ENCODE measurements at places on chromosomes 4 and X. TPM values are rescaled to one million over a fixed set of nuclear protein-coding genes. Genes with fewer than 3 reads are reported as not detected.

GLOD5 gene
- not detected for total RNA-seq

MAGEB10 gene
- total RNA-seq, result not detected

NUDT6 gene
- total RNA-seq, result 13.3 TPM

- H3K4me3 ChIP-seq, result no peak overlapping the region
- no peaks in the 10 kb centered on the region for H3K27me3 ChIP-seq
- H3K4me1 ChIP-seq, result no peaks in the 10 kb centered on the region
Observed at GRCh38 chr4:15873117-15873516, 65.4 kb downstream of the FGFBP1 start.

DNA sequence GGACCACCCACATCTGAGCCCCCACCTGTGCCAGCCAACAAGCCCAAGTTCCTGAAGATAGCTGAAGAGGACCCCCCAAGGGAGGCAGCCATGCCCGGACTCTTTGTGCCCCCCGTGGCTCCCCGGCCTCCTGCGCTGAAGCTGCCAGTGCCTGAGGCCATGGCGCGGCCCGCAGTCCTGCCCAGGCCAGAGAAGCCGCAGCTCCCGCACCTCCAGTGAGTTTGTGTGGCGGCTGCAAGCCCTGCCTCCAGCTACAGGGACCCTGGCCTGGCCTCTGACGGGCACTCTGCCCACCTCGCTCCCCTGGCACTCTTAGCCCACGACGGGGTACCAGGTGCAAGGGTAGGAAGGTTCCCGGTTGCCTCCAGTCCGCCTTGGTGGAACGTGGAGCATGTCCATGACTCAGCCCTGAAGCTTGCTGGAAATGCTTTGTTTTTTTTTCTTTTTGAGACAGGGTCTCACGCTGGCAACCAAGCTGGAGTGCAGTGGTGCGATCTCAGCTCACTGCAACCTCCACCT, 13.7 kb upstream of the ADD1 start:
- peaks cover 98% of the 10 kb centered on the region for H3K36me3 ChIP-seq
- H3K27ac ChIP-seq, result no peak overlapping the region
- H3K27me3 ChIP-seq, result no peaks in the 10 kb centered on the region
- DNase-seq, result no peak
- H3K4me3 ChIP-seq, result no peak overlapping the region

GRCh38 chrX:50448565-50448964, 22.1 kb downstream of the DGKK start:
- no peak overlapping the region for H3K4me3 ChIP-seq
- no peak for DNase-seq

DNA sequence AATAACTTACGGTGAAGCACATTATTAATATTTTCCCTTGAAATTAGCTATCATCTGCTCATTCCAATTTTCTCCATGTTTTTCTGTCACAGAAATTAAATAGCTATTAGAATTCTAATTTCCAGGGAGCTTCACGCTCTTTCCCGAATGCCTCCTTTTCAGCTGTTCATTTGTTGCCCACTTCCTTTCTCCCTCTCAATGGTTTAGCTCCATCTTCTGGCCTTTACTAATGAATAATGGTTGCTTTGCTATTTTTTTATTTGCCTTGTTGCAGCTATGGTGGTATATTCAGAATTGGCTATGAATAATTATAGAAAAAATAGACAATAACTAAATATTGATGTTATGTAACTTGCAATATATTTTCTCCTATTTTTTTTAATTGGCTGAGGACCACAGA, 70.5 kb downstream of the GRIA2 start:
- H3K36me3 ChIP-seq, result no peaks in the 10 kb centered on the region
- DNase-seq, result no peak
- H3K27me3 ChIP-seq, result no peaks in the 10 kb centered on the region
- no peak overlapping the region for H3K4me3 ChIP-seq
- no peaks in the 10 kb centered on the region for H3K4me1 ChIP-seq

DNA sequence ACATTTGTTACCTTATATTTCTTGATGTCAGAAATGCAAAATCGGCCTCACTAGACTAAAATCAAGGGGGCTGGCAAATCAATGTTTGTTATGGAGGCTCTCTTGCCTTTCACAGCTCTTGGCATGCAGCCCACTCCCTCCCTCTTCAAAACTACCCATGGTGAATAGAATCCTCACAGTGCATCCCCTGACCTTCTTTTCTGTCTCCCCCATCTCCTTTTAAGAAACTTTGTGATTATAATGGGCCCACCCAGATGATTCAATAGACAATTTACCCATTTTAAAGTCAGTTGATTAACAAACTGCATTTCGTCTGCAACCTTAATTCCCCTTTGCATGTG, 184.0 kb downstream of the PCDH7 start:
- no peak overlapping the region for H3K4me3 ChIP-seq
- no peaks in the 10 kb centered on the region for H3K4me1 ChIP-seq
- no peaks in the 10 kb centered on the region for H3K36me3 ChIP-seq
- DNase-seq, result no peak
- H3K27me3 ChIP-seq, result no peaks in the 10 kb centered on the region

DNA sequence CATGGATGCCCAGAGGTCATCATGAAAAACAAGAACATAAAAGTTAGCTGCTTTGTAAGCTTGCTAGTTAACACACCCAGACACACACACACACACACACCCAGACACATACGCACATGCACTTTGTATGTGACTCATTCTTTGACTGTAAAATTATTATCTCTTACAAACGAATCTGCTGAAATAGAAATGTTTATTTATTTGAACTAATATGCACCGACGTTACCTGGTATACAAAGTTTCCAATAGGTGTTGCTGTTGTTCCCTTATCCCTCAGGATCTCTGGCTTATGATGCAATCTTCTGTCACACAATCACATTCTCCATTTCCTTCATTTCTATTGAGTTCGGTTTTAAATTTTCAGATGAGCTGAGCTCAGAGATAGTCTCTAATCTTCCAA, 209.3 kb downstream of the PTTG2 start:
- no peaks in the 10 kb centered on the region for H3K4me1 ChIP-seq
- H3K4me3 ChIP-seq, result no peak overlapping the region
- no peak for DNase-seq
- H3K36me3 ChIP-seq, result no peaks in the 10 kb centered on the region
- H3K27ac ChIP-seq, result no peak overlapping the region

DNA sequence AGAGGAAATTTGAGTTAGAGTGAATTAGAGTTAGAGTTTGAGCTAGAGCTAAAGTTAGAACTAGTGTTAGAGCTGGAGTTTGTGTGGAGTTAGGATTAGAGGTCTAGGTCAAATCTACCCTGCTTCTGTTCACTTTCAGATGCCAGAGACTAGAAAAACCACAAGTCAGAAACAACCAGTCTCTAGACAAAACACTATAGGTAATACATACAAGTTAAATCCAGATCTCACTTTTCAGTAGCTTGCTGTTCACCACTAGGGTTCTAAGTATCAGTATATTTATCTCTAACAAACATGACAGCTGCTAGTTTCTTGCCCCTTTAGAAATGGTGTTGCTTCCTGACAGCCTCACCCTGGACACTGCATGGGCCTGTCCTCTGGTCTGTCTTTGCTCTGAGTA, 300.7 kb downstream of the ARAP2 start:
- no peak overlapping the region for H3K4me3 ChIP-seq
- H3K4me1 ChIP-seq, result no peaks in the 10 kb centered on the region
- no peaks in the 10 kb centered on the region for H3K27me3 ChIP-seq
- no peak overlapping the region for H3K27ac ChIP-seq

DNA sequence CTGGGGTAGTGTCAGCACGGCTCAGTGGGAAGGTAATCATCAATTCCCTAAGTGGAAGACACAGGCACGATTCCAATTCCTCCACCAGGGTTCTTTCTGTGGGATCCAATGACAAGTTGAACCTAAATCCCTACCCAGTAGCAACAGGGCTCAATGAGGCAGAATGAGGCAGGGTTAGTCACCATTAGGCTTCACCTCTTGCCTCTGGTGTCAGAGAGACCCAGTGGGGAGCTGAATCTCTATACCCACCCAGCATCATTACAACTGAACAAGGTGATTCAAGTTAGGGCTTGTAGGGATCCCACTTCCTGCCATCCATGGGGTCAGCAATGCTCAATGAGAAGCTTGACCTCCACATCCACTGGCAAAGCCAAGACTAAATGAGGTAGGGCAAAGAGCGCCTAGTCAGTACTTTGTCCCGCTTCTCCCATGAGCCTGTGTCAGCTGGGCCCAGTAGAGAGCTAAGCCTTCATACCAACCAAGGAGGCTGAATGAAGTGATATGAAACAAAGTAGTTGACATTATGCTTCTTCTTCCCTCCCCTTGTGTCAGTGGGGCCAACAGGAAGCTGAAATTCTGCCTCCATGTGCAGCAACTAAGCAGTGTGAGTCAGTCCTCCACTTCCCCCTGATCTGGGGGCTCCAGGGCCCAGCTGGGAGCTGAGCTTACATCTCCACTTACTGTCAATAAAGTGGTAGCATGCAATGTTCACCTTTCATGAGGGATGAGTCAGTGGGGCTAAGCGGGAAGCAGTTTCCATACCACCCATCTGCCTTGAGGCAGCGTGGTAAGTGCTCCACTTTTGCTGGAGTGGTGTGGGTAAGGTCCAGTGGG, 36.4 kb upstream of the RBM41 start:
- no peak for DNase-seq
- H3K4me3 ChIP-seq, result no peak overlapping the region
- H3K27me3 ChIP-seq, result peaks cover 11% of the 10 kb centered on the region
- H3K4me1 ChIP-seq, result no peaks in the 10 kb centered on the region
- no peaks in the 10 kb centered on the region for H3K36me3 ChIP-seq
- no peak overlapping the region for H3K27ac ChIP-seq

DNA sequence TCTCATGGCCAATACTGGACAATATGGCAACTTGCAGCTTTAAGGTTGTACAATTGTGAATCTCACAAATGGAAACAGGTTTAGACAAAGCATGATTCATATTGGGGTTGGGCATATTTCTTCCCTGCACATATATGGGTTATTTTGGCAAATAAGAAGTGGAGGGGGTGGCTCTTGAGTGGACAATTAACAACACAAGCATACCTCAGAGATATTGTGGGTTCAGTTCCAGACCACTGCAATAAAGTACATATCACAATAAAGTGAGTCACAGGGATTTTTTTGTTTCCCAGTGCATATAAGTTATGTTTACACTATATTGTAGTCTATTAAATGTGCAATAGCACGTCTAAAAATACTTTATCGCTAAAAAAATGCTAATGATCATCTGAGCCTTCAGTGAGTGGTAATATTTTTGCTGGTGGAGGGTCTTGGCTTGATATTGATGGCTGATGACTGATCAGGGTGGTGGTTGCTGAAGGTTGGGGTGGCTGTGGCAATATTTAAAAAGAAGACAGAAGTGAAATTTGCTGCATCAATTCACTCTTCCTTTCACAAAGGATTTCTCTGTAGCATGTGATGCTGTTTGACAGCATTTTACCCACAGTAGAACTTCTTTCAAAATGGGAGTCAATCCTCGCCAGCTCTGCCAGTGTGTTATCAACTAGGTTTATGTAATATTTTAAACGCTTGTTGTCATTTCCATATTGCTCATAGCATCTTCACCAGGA, 50.5 kb upstream of the OGT start:
- no peak overlapping the region for H3K27ac ChIP-seq
- no peak overlapping the region for H3K4me3 ChIP-seq
- no peak for DNase-seq
- no peaks in the 10 kb centered on the region for H3K36me3 ChIP-seq
- no peaks in the 10 kb centered on the region for H3K27me3 ChIP-seq

DNA sequence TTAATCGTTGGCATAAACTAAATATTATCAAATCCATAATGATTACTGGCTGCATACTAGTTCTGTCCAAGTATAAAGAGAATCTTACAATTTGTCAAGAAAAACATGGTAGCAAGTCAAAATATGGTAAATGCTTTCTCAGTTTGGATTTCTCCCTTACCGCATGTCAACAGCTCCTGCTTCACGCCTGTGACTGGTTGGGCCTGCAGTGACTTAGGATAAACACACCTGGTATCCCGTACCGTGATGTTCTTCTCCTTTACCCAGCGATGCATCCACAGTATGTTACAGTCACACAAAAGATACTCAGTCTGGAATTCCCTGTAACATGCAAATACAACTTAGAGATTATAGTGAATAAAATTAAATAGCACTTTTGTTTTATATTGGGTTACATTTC, 71.1 kb downstream of the ADGRA3 start:
- no peak overlapping the region for H3K27ac ChIP-seq
- H3K4me3 ChIP-seq, result no peak overlapping the region
- no peaks in the 10 kb centered on the region for H3K36me3 ChIP-seq
- H3K27me3 ChIP-seq, result no peaks in the 10 kb centered on the region
- no peaks in the 10 kb centered on the region for H3K4me1 ChIP-seq
- no peak for DNase-seq

GRCh38 chr4:73864365-73864764, 4.8 kb upstream of the CXCL1 start:
- no peak for DNase-seq
- H3K4me1 ChIP-seq, result no peaks in the 10 kb centered on the region
- no peaks in the 10 kb centered on the region for H3K27me3 ChIP-seq

Data from tibial nerve (tissue), 4 donors.